Upper lobe of left lung (tissue), 6 donors: ENCODE measurements at places on chromosomes 5 and 9.
A peak's percentile ranks its signal among the peaks of the same experiment; 100 is the strongest.

GRCh38 chr9:76115982-76116646, 225.6 kb downstream of the PCSK5 start:
- DNase-seq: no peak
- H3K27me3 ChIP-seq: no peaks in the 10 kb centered on the region
- no peak overlapping the region for H3K4me3 ChIP-seq

GRCh38 chr9:114725930-114726329, 43.9 kb upstream of the TEX48 start:
- H3K36me3 ChIP-seq: no peaks in the 10 kb centered on the region
- H3K4me1 ChIP-seq: no peaks in the 10 kb centered on the region
- no peaks in the 10 kb centered on the region for H3K27me3 ChIP-seq

DNA sequence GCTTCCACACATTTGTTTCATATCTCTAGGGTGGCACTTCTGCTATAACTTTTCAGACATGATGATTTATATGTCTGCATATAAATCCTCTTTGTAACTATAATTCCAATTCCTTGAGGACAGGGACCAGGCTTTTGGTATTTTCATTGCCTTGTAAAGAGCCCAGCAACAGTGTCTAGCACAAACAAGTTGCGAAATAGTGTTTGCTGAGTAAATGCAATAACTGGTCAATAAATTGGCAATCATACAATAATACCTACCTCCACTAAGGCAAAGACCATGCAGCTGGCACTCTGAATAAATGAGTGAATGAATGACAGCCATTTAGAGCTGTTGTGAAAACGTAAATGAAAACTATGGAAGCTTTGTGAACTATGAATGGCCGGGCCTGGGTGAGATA, 564.0 kb upstream of the ZNF462 start:
- no peak for DNase-seq
- no peak overlapping the region for H3K27ac ChIP-seq
- no peak overlapping the region for H3K4me3 ChIP-seq

- no peaks in the 10 kb centered on the region for H3K36me3 ChIP-seq
- H3K27me3 ChIP-seq: no peaks in the 10 kb centered on the region
- H3K27ac ChIP-seq: no peak overlapping the region
- no peaks in the 10 kb centered on the region for H3K4me1 ChIP-seq
- no peak overlapping the region for H3K4me3 ChIP-seq
Measured at GRCh38 chr9:100640447-100641050, 62.7 kb downstream of the CAVIN4 start.

- no peaks in the 10 kb centered on the region for H3K4me1 ChIP-seq
- H3K36me3 ChIP-seq: no peaks in the 10 kb centered on the region
- DNase-seq: peak; percentile 63
- H3K27me3 ChIP-seq: no peaks in the 10 kb centered on the region
- H3K27ac ChIP-seq: no peak overlapping the region
- no peak overlapping the region for H3K4me3 ChIP-seq
Measured at GRCh38 chr9:93235300-93235960, 51.5 kb downstream of the WNK2 start.
